ENCODE measurements at places on chromosomes 5 and 9.

DNA sequence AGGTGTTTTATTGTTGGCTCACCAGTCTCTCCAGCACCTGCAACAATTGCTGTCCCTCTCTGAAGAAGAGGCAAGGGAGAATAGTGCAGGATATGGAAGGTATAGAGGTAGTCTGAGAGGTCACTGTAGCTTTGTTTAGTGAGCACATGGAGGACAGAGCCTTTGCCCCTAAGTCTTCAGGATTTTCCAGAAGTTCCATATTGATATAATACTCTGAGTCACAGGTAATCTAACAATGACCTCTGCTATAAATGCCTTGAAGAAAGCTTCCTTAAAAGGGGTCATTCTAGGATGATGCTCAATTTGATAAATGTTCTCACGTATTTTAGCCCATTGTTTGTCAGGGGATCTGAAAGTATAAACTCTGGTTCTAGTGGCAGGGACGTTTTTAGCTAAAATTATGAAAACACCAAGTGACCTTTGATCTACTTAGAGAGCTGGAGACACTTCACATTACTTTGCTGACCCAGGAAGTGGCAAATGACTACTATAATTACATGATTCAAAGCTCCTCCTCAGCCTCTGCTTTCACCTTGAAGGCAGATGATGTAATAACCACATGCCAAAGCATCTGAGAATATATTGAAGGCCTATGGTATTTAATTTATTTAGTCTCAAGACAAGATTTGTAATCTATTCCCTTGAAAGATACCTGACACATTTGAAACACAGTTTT is 366.9 kb upstream of the NUDT12 start:
- no peak for DNase-seq

GRCh38 chr9:112726428-112726827 is 8.5 kb upstream of the INIP start:
- DNase-seq = no peak

- DNase-seq = no peak
Measured at GRCh38 chr9:120900824-120901223, 23.8 kb upstream of the PHF19 start.

GRCh38 chr5:139849942-139850341 is 54.3 kb downstream of the PSD2 start:
- DNase-seq = no peak
